Dermis blood vessel endothelial cell (primary cell): ENCODE measurements at places on chromosomes 1 and 21. TPM values are rescaled to one million over a fixed set of nuclear protein-coding genes. Genes with fewer than 3 reads are reported as not detected.

FCRL4 gene
- not detected in 2 replicates for total RNA-seq

- DNase-seq = no peak
Observed at GRCh38 chr1:15663925-15664324, 20.2 kb upstream of the PLEKHM2 start.

LY9 gene
- total RNA-seq = not detected in 2 replicates

DNA sequence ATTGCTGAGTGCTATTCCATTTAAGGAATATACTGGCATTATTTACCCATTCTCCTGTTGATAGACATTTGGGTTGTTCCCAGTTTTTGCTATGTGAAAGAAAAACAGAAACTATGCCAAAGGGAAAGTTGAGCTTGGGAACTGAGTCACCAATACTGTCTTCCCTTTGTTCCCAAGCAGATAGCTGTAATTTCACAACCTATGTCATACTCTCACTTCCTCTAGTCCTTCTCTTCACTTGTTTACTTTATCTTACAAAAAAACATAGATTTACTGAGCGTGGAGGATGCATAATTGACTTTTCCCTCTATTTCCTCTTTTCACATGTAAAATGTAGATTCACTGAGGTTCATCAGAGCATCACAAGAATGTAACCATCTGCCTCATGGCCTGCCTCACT lies 32.4 kb upstream of the PGBD5 start:
- no peak for DNase-seq

DNA sequence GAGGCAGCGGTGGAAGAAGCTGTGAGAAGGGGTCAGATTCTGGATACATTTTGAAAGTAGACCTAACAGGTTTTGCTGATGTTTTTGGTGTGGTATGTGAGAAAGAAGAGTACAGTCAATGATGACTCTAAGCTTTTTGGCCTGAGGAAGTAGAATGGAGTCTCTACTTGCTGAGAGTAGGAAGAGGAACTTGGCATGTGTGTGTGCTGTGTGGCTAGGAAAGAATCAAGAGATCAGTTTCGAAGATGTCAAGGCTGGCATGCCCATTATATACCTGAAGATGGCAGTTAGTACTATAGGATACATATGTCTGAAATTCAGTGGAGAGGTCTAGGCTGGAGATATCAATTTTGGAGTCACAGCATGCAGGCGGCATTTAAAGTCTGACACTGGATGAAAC lies 64.4 kb downstream of the MAB21L3 start:
- DNase-seq = no peak

GRCh38 chr1:167748906-167749305 lies 27.1 kb downstream of the MPZL1 start:
- no peak for DNase-seq

RASSF5 gene
- 0.33 and 0.51 TPM in 2 replicates for total RNA-seq

GRCh38 chr1:227192163-227192562 lies 126.1 kb downstream of the CDC42BPA start:
- peak; percentile 39 for DNase-seq

DNA sequence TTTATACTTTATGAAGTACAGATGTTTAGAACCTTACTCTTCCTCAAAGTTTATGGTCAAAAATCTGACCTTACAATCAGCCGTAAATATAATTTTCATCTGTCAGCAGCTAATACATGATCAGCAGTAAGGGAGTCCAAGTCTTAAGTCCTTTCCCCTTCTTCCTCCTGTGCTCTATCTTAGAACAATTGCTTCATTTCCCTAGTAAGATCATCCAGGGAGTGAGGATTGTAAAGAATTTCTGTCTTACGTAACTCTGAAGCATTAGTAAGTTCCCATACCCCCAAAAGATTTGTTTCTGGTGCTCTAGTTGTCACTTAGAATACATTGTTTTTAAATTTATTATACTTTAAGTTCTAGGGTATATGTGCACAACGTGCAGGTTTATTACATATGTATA lies 2.1 kb downstream of the SETDB1 start:
- DNase-seq = no peak

DNA sequence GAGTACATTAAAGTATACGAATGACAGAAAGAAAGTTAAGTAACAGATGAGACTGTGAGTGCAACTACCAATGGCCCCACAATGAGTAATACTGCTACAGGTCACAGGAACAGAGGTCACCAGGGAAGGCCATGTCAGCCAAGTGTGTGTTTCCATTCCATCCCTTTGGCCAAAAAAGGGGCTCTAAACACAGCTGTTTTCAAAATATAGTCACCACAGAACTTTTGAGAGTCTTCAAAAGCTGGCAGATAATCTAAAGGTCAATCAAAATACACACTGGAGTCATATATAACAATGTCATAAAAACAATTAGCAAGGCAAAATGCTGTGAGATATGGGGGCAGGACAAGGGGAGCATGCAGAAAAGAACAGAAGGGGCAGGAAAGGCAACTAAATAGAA lies 10.2 kb downstream of the USP24 start:
- peak; percentile 18 for DNase-seq

- no peak for DNase-seq
Observed at GRCh38 chr1:117612517-117613248, 6.8 kb downstream of the TENT5C start.

GRCh38 chr21:16205527-16205926 lies 475.7 kb downstream of the USP25 start:
- no peak for DNase-seq

DNA sequence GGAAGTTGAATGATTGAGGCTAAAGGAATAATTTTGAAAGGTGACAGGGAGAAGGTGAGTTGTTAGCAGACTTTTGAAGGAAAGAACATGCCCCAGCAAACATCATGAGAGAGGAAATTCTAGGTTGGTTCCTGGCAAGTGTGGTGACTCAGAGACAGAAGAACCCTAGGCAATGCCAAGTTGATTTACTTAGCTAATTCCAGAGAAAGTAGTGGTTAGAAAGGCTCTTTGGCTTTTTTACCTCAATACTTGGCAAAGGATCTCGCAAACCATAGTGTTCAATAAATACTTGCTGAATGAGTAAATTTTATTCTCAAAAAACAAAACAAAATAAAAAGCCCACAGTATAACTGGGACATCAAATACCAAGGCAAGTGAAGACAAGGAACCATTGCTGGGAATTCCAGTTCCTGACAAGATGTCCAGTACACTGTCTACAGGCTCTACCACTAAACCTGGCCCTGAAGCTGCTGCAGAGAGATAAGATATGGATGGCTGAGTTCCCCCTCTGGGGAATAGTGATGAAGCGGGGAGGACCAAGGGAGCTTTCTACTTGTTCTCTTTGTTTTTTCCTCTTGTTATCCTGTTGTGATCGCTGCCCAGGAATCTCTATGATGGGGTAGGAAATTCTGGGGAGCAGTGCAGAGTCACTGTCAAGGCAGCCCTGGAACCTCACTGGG lies 48.2 kb downstream of the IL12RB2 start:
- no peak for DNase-seq

ADAM30 gene
- not detected in 2 replicates for total RNA-seq

GRCh38 chr1:217009376-217009775 lies 286.1 kb upstream of the ESRRG start:
- DNase-seq = no peak

- no peak for DNase-seq
Observed at GRCh38 chr1:92922356-92923035, 38.8 kb downstream of the DIPK1A start.

GRCh38 chr1:3940754-3941345 lies 40.8 kb upstream of the C1orf174 start:
- DNase-seq = no peak

DNA sequence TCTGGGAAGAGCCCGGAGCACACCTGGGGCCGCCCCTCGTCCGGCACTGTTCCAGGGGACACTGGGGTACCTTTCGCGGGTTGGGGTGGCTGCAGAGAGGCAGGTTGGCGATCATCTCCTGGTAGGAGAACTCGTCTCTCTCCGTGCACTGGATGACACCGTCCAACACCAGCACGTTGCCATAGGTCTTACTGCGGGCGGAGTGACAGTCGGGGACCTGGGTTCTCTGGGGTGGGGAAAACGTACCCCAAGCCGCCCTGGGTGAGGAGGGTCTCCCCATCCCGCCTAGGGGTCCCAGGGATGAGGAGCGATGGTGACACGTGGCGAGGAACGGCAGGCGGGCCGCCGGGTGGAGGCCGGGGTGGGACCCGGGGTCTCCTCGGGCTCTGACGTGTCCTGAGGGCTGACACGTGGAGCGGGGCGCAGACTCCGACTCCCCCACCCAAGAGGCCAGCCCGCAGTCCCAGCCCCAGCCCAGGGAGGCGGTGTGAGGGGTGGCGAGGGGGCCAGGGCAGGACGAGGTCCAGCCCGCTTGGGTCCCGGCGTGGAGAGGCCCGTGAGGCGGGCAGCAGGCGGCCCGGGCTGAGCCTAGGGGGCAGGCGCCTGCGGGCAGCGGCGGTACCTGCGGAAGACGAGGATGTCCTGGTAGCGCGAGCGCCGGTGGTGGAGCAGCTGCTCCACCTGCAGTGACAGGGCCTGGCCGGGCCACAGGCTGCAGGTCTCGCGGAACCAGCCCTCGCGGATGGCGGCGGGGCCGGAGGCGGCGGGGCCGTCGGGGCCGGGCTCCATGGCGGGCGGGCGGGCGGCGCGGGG lies 457 bp downstream of the SRM start:
- DNase-seq = peak; percentile 21

SYF2 gene
- total RNA-seq = 46.1 and 56.8 TPM in 2 replicates

CLCA1 gene
- not detected in 2 replicates for total RNA-seq

- DNase-seq = peak; percentile 8
Observed at GRCh38 chr1:6302568-6302967, 41.7 kb upstream of the GPR153 start.

FAM177B gene
- total RNA-seq = not detected in 2 replicates

GRCh38 chr1:67644566-67644965 lies 40.4 kb upstream of the GADD45A start:
- DNase-seq = no peak

DNA sequence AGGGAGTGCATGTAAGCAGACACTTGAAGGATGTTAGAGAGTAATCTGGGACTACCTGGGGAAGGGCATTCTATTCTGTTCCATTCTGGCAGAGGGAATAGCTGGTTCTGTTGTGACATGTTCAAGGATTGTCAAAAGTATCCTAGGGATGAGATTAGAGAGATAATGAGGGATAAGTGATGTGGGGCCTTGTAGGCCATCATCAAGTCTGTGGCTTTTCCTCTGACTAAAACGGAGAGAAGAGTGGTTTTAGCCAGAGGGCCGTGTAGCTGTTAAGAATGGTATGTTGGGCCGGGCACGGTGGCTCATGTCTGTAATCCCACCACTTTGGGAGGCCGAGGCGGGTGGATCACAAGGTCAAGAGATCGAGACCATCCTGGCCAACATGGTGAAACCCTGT lies 23.6 kb downstream of the TGFB2 start:
- no peak for DNase-seq

MCOLN2 gene
- total RNA-seq = 0.05 TPM in 1 of 2 replicates, not detected in the other

DNA sequence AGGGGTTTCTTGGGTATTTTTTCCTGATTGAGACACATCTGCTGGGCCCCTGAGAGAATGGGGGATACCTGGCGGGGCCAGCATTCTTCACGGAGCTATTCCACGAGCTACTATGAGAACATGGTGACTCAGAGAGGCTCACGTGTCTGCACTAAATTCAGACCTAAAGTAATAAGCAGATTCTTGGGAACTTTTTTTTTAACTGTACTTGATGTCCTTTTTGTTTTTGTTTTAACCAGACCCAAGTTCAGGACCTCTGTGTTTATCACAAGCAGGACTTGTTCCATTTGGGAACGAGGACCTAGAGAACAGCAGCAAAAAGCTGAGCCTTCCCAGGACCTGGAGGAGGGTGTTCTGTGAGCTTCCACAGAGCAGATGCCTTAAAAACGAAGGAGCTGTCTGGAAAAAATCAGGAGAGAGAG lies 44.0 kb downstream of the EVA1C start:
- DNase-seq = peak; percentile 71

DNA sequence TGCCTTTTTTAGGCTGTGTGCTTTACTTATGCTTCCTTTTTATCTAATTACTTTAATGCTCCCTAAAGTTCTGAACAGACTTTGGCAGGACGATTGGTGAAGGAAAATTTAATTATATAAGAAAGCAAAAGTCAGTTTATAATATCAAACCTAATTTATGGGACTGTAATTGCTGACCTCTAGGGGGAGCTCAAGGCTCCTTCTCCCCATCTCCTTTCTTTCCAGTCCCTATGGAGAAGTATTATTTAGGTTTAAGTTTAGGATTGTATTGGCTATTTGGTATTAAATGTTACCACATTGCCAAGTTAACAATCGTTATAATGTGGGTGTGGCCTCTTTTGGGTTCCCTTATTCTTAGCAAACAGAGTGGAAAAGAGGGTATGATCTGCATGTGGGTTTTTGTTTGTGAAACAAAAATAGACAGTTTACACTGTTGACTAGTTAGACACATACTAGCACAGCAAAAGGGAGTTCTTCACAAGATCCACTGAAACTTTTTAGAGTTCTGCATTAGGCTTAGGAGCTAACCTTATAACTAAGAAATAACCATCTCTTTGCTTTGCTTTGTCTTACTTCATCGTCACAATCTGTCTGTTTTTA lies 48.2 kb upstream of the TNFSF4 start:
- DNase-seq = peak; percentile 67

DNA sequence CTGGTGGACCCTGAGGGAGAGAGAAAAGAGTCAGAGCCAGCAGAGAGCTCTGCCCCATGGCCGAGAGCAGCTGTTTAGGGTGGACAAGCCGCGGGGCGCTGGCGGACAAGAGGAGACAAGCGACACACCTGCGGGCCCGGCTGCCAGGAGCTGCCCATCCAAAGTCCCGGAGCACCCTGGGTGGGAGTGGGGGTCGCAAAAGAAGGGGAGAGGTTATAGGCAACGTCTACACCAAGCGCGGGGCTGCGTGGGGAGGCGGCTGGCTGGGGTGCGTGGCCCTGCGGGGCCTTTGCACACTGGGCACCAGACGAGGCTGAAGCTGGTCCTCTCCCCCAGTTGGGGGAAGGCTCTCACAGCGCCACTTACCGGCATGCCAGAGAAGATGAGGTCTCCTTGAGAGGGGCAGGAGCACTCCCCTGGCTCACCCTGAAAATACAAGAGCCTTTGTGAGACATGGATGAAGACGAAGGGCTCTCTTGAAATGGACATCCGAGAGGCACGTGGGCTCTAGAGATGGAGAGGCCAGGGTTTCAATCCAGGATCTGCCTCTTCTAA lies 24.1 kb downstream of the COL16A1 start:
- no peak for DNase-seq
